Foreskin melanocyte (primary cell): ENCODE measurements at places on chromosomes 5 and 9.

- DNase-seq = no peak
Observed at GRCh38 chr9:37209431-37210386, 89.3 kb downstream of the ZCCHC7 start.

- no peak for DNase-seq
Observed at GRCh38 chr5:94544875-94545547, 73.4 kb downstream of the KIAA0825 start.

GRCh38 chr5:160439205-160439600 is 17.5 kb downstream of the PTTG1 start:
- peak; percentile 87 for DNase-seq

- DNase-seq = no peak
Observed at GRCh38 chr9:5651246-5651645, 22.3 kb downstream of the RIC1 start.

DNA sequence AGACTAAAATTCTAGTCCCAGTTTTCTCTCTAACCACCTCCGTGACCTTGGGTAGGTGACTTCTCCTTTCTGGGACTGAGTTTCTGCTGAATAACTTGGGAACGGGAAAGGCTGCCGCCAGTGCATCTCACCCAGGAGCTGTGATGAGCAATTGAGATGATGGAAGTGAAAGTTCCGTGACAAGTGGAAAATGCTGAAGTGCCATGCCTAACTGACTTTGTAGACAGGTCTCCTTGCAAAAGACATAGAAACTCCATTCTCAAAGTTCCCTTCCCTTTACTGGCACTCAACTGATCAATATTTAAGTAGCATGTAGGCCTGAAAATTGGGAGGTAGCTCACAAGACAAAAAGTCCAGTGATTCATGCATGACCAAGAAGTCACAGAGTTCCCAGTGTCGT is 6.3 kb upstream of the ADAM19 start:
- DNase-seq = no peak

DNA sequence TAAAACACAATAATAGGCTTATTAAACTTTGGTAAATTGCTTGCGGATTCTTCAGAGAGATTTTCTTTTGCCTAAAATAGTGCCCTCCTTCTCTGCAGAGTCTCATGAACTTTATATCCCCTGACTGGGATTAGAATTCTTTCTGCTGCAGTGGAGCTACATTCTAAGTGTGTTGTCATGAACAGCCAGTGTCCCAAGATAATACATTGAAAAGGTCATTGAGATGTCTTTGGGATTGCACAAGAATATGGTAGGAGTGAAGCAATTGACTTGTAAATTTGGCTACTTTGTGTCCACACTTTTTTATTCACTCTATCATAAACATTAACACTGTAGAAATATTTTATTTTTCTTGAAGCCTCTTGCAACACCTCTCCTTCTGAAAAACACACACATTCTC is 604.5 kb downstream of the GABRG2 start:
- DNase-seq = no peak

DNA sequence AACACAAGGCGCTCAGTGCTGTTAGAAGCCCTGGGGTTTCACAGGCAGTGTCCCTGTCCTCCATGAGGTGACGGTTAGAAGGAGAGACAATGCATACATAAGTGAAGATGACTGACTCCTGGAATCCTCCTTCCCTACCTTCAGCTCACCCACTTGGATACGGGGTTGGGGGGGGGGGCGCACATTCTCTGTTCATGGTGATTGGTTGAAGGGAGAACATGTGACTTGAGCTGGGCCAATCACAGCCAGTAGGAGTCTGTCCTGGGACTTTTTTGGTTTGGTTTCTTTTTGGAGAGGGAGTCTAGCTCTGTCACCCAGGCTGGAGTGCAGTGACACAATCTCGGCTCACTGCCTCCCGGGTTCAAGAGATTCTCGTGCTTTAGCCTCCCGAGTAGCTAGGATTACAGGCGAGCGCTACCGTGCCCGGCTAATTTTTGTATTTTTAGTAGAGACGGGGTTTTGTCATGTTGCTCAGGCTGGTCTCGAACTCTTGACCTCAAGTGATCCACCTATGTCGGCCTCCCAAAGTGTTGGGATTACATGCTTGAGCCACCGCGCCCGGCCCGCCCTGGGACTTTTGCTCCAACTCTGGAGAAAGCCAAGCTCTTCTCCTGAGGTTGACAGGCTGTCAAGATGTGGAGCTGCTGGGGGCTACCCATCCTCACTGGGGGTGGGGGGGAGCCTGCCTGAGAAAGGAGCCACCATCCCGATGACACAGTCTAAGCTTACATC is 30.8 kb downstream of the SH3PXD2B start:
- DNase-seq = no peak
